ENCODE measurements at places on chromosomes 13 and 19.

GRCh38 chr19:13839130-13839937, 37.6 kb upstream of the NANOS3 start:
- peak; percentile 72 for DNase-seq

DNA sequence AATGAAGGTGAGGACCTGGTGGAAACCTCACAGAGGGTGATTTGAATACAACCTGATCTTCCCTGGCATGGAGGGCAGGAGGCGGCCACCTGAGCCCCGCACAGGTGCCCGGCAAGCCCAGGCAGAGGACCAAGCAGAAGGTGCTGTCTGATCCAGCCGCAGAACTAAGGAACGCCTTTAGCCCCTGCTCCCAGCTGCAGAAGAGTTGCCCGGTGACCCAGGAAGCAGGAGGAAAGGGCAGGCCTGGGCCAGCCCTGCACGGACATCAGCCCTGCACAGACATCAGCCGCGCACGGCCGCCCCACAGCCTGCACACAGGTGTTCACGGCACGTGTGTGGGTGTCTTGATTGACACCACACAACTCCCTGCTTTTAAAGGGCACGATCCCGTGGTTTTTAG, 43.1 kb downstream of the RASA3 start:
- DNase-seq = no peak

DNA sequence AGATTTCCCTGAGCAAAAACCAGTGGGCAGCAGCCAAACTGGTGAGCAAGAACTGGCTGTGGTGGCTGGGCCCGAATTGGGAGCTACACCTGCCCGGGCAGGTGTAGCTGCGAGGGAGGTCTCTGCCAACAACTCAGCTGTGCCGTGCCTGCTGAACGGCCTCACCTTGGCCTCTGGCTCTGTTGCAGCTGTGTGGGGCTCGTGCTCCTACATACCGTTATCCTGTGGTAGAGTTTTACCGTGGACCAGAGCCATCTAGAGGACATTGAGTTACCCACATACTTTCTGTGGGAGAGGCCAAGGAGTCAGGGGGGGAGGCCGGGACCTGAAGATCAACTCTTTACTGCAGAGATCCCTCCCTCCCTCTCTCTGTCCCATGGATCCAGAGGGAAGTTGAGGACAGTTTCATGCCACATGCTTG, 113.2 kb downstream of the TM9SF2 start:
- DNase-seq = no peak

DNA sequence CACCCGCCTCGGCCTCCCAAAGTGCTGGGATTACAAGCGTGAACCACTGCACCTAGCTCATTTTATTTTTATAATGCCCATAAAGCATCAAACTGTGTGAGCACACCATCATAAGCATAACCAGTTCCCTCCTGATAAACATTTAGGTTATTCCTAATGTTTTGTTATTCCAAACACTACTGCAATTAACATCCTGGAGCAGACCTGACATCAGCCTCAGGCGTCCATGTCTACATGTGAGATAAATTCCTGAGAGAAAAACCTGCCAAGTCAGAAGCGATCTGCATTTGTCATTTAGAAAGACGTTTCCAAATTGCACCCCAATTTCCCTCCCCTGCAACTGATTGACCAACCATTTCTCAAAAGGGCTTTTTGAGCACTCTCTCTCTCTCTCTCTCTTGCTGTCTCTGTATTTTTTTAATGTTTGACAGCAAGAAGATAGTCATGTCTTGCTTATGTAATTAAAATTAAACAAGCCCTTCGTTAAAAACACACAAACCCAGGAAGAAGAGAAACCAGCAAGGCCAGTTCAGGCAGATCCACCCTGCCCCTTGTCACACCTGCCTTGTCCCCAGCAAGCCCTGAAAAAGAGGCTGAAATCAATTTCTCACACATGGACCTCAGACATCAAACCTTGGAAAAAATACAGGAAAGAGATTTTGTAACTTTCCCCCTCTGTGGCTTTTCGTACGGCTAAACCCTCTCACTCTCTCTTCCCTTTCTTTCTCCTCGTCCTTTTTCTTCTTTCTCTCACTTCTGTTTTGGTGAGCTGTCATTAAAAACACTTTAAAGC, 9.9 kb downstream of the LYPD3 start:
- no peak for DNase-seq

DNA sequence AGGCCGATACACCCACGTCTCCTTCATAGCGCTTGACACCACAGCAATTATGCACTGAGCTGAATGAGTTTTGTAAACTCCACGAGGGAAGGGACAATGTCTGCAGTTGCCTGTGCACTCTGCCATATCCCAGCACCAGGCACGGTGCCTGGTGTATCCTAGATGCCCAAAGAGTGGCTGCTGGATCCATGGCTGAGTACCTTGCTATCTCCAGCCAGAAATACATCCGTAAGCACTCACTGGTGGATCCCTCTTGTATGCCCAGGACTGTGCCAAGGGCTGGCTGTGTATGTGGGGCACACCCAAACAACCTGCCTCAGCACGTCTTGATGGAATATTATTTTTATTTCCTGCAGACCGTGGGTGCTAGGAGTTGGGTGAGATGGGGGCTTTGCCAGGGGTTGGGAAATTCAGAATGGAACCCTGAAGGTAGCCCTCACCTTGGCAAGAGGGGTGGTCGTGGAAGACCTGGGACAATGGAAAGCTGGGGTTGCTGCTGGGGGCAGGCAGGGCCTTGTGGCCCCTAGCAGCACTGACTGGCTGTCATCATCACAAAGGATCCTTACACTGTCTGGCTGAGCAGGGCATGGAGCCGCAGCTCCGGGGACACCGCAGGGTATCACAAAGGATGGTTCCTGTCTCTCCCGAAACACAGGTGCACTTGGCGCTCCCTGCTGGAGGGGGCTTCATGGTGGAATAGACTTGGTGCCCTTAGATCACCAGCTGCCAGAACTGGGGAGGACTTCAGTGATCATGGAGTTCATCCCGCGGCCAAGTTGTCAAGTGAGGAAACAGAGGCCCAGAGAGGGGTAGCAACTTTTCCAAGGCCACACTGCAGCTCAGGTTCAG, 131.3 kb downstream of the URI1 start:
- no peak for DNase-seq

GRCh38 chr19:54481326-54481930, 8.3 kb upstream of the CDC42EP5 start:
- no peak for DNase-seq

GRCh38 chr13:34776390-34776981, 165.6 kb upstream of the NBEA start:
- DNase-seq = no peak

GRCh38 chr19:40592170-40592569, 9.0 kb upstream of the LTBP4 start:
- DNase-seq = no peak

GRCh38 chr19:7483720-7484201, 5.1 kb downstream of the PEX11G start:
- DNase-seq = no peak

DNA sequence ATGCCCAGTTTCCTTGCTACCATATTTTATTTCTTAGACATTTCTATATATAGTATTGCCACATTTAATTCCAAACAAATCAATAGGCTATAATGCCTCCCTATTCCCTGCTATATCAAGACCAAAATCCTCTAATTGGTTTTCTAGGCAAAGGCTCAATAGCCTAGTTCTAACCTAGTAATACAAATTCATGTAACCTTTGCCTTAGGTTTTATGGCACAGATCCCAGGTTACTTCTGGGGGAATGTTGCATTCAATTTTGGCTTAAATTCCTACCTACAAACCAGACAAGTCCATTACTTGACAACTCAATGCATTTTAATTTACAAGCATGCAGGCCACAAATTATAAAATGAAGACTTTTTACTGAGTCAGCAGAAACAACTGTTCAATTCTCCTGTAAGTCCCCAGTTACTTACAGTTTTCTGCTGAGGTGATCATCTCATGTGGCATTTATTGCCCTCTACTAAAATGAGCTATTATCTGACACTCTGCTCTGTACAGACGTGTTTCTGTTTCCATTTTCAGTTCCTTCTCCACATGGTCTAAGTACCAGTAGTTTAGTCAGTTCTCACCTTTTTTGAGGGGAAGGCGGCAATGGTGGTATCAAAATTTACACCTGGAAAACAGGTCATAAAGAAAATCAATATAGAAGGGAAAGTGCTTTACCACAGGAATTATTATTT, 11.7 kb downstream of the KCNRG start:
- no peak for DNase-seq

- no peak for DNase-seq
Observed at GRCh38 chr19:33446330-33447293, 73.1 kb downstream of the CEBPG start.

DNA sequence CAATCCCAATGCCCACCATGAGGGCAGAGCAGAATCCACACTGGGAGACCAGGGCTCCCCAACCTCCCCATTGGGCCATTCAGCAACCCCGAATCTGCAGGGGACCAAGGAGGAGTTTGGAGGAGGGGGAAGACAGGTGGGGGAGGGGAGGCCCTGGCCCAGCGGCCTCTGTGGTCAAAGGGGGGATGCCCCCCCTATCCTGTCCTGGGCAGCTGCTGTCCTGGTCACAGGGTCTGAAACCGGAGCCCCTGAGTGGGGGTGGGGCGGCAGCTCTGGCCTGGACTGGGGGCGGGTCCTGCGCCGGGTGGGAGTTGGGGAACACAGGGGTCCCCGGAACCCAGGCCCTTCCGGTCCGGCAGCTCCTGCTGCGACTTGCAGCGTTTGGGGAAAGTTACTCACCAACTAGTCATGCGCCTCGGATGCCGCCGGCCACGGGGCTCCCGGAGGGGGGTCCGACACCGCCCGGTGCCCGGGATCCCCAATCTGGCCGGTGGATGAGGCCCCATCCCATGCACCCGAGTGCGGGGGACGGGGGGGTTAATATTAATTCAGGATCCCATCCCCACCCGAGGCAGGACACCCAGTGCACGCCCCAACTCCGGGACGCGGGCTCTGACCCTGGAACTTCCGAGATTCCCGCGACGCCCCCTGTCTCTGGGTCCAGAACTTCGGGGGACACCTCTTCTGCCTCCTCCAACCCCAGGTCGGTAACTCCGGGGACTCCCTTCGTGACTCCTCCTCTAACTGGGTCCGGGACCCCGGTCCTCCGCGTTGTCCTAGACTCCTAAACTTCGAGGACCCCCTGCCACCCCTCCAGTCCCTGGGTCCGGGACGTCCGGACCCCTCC, 872 bp downstream of the HOMER3 start:
- DNase-seq = no peak

- DNase-seq = no peak
Observed at GRCh38 chr19:45475537-45476291, 7.9 kb downstream of the FOSB start.

- no peak for DNase-seq
Observed at GRCh38 chr19:20078581-20079031, 806 bp downstream of the ZNF90 start.

GRCh38 chr19:23315286-23315685, 65.1 kb upstream of the ZNF724 start:
- peak; percentile 6 for DNase-seq

DNA sequence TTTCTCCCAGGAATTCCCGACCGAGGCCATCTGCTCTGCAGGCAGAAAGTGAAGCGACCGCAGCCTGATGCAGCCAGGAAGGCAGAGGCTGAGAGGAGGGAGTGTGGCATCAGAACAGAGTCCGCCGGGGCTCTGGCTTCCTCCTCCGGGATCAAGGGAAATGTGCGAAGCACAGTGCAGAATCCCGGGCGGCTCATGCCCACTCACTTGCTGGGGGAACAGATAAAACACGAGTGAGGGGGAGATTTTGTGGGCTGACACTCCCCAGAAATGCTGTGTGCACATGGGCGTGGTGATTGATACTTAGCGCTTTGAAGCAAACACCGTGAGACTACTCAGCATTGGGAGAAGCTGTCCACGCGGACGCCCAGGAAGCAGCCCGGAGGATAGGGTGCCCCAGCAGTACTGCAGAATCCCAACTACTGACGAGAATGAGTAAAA, 75.3 kb upstream of the POMP start:
- no peak for DNase-seq

- DNase-seq = no peak
Observed at GRCh38 chr13:50123862-50124535, 108.8 kb downstream of the KCNRG start.

- DNase-seq = no peak
Observed at GRCh38 chr13:91729859-91730258, 331.4 kb downstream of the GPC5 start.

DNA sequence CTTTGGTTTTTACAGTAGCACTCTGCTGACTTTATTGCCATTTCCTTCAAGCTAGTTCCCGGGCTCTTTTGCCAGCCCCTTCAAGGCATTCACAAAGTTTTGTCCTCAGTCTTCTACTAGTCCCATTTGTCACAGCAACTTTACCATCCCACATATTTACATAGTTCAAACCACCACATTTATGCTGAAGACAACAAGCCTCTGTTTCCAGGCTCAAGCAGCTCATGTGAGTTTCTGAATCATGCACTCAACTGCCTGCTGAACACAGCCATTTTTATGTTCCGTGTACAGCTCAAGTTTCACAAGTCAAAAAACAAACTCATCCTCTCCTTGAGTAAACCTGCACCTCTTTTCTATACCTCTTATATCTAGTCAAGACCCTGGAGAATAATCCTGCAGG, 977.0 kb upstream of the SLC10A2 start:
- no peak for DNase-seq

DNA sequence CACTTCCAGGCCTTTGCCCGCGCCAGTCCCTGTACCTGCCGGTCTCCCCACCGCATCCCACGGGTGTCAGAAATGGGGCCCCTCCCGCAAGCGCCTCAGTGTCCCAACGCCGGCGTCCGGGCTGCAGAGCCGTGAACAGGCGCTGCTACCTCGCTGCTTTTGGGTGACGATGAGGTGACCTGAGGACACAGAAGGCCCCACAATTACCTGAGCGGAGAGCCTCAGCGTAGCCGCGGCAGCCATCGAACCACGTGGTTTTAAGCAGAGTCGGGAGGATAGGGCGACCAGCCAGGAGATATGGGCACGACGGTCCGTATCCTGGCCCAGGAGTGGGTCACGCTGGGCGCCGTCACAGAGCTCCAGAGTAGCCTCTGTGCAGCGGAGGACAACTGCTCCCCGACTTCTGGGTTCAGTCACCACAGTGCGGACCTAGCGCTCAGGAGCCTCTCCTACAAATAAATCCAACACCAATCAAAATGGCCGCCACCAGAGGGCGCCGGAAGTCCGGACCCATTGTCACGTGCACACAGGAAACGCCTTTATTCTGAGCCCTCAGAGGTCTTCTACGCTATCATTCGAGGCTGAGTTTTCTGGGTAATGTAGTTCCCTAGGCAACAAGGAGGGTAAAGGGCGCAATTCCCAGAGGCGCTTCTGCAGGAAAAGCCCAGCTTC, at the start of gene ZNF814:
TSS of gene ZNF814 (minus strand) at position 478 of the 672 bp plus-strand sequence. CDS start at position 243, 235 bp downstream.
- DNase-seq = peak; percentile 40

DNA sequence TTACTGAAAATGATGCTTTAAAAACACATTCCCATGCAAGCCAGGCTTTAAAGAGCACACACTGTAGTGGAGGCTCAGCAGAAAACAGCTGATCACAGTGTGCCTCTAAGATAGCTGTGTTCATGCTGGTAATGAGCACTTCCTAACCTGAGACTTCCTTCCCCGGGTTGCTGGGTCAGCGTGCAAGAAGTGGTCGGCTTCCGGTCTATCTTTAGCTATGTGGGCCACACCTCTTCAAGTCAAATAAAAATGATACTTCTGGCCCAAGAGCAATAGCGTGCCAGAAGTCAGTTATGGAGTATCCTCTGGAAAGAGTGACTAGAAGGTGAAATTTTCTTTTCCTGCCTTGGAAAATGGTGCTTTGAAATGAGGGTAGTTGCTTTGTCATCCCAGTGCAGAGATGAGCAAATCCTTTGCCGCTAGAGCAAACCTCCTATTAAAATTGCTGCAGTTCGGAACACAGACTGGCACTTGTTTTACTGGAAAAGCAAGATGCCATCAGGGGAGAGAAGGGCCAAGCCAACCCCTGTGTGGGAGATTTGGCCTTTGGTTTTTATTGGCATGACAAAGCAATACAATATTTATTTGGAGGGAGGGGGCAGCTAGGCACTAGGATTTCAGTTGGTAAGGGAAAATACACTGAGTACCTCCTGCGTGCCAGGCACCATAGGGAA, 64.2 kb downstream of the ARHGAP35 start:
- no peak for DNase-seq

GRCh38 chr13:47678201-47678968, 322.7 kb downstream of the SUCLA2 start:
- no peak for DNase-seq
